Activated T-helper 9 cell treated with anti-CD3 and anti-CD28 coated beads, Interleukin-2, amount 50 U/mL, for 16 hours (primary cell): ENCODE measurements at places on chromosomes 2 and 18.

DNA sequence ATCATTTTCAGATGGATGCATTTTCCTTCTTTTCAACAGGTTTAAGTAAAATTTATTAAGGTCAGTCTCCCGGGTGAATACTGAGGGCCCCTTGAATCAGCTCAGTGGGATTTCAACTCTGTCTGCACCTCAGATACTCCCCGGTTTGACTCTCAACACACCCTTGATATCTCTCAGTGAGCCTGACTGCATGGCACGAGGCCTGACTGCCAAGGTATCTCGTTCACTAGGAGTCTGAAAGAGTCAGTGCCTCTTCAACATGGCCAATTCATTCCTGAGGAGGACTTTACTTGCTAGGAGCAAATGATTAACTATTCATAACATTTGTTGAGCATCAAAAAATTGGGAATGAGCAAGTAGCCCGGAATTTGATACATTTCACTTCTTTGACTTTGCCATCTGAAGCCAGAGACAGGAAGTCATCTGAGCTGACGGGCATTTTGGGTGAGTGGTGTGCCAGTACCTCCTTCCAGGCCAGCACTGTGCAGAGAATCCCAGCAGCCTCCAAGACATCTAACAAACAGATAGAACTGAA lies 81.0 kb downstream of the VAPA start:
- no peak for DNase-seq

DNA sequence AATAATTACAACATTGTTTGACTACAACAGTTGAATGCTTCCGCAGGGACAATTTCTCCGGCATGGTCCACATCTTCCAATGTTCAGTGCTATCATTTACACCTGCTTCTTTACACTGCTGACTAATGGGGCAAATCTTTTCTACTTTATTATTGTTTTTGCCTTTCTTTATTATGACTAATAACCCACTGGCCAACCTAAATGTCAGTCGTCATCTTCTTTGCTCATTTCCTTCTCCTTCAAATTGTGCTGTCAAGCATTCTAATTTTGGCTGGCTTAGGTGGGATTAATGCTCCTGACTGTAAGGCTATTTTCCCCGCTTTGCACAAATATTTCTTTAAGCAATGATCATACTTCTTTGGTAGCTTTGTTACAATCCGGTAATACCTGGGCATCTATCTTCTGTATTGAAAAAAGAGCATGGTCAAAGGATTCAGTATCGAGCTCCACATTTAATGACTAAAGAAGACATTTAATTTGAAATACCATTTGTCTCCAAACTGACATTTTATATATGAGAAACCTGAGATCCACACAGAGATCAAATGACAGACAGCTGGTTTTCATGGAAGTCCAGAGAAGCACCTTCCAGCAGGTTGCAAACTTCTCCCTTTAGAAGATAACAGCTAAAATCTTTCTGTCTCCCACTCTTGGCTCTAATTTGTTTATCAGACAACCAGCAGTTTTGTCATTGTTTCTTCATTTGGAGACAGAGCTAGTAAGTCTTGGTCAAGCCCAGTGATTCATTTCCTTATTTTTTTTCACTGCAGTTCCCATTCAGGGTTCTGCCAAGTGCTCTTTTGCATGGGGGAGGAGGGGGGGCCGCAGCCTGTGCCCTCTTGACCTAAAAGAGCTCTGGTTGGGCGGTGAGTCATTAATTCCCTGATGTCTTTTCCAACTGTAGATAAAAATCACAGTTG lies 132.9 kb downstream of the SOCS6 start:
- no peak for DNase-seq

- DNase-seq: no peak
These were observed 256.3 kb upstream of the MYT1L start for GRCh38 chr2:2587354-2587753.

- DNase-seq: no peak
These were observed 336.3 kb downstream of the NYAP2 start for GRCh38 chr2:225735844-225736243.

GRCh38 chr2:39567507-39567906 lies 98.2 kb upstream of the TMEM178A start:
- no peak for DNase-seq

DNA sequence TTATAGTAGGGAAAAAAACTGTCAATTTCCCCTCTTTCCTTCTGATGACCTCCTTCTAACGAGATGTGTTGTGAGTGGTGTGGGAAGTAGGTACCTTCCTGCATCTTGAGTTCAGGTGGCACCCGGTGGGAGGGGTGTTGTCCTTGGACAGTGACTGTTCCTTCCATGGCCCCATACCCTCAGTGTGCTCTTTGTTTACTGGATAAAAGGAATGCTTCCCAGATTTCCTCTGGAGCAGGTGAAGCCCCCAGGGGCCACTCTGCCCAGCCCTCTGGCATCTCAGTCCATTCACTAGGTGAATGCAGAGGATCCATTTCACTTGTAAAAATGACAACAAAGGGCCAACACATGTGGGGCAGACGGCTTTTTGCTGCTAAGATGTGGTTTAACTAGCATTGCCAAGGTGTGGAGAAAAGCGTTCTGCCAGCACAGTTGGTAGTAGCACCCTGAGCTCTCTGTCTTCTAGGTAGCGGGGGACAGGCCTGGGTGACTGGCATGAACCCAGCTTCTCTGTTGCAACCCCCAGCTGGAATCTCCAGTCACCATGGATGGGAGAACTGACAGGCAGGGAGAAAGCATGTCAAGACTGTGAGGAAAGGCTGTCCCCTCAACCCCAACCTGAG lies 6.9 kb downstream of the GDF7 start:
- DNase-seq: no peak

DNA sequence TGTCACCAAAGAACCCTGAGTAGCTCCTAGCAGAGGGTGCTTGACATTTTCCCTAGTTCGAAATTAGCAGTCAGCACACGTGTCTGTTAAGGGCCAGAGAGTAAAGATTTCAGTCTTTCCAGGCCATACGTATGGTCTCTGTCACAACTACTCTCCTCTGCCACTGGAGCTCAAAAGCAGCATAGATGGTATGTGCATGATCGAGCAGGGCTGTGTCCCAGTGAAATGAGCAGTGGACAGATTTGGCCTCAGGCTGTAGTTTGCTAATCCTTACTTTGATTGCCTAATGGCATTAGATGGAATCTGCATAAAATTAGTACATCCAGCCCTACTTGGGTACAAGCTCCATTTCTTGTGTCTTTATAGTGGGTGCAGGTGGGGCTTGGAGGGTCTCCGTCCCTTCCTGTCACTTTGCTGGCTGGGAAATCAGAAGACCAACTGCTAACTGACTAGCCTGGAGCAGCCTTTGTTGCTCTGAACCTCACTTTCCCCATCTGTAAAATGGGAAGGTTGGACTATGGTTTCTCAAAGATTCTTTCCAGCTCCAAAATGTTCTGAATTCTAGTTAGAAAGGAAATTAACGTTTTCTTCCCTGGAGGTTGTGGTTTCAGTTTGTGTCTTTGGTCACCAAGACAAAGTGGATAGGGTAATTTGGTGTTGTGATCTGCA lies 108.5 kb downstream of the GLI2 start:
- no peak for DNase-seq

GRCh38 chr2:214592011-214592410 lies 181.2 kb downstream of the VWC2L start:
- DNase-seq: no peak

DNA sequence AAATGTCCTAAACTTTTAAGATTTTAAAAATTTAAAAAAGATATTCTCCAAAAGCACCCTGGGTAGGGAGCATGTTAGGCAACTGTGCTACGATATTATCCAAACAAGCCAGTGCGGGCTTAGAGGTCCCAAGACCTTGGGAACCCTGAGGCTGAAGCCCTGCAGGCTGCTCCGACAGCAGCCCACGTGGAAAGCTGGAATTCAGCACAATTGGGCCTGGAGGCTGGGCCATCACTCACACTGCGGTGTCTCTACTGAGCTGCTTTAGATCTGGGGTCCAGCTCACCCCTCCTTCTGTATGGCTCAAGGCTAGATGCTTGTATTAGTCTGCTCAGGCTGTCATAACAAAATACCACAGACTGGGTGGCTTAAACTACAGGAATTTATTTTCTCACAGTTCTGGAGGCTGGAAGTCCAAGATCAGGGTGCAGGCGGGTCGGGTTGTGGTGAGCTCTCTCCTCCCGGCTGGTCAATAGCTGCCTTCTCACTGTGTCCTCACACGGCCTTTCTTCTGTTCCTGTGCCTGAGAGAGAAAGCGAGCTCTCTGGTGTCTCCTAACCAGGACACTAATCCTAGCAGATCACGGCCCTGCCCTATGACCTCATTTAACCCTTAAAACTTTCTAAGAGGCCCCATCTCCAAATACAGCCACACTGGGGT lies 42.5 kb downstream of the DPYSL5 start:
- no peak for DNase-seq

DNA sequence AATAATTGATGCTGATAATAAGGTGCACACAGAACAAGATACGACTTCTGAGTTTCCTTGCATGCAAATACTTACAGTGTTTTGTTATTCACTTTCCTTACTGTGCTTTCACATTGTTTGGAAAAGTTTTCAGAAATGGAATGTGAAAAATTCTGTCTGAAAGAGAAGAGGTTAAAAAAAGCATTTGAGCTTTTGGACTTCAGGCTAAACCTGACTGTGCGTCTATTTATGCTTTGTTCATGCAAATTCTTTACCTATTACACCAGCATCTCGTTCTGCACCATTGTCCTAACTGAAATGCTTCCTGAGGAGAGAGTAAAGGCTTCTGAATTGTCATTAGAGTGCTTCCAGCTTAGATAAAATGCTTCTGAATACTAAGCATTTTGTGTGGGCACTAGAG lies 61.4 kb downstream of the LHCGR start:
- DNase-seq: no peak

DNA sequence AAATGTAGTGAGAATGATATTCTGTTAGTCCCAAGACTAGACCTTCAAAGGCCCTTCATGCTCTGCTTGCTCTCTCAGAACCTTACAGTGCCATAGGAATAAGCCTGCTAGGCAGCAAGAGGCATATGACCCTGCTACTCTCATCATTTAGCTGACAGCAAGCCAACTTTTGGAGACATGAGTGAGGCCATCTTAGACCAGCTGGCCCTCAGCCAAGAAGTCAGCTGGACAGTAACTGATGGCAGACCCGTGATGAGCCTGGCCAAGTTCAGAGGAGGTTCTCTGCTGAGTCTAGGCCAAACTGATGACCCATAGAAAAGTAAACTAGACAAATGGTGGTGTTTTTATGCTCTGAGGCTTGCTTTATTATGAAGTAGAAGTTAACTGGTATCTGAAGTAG lies 82.6 kb downstream of the C18orf54 start:
- DNase-seq: no peak

GRCh38 chr2:144078106-144078505 lies 441.8 kb downstream of the ZEB2 start:
- DNase-seq: no peak

- no peak for DNase-seq
These were observed 187.1 kb downstream of the ZBTB7C start for GRCh38 chr18:48222118-48222517.

DNA sequence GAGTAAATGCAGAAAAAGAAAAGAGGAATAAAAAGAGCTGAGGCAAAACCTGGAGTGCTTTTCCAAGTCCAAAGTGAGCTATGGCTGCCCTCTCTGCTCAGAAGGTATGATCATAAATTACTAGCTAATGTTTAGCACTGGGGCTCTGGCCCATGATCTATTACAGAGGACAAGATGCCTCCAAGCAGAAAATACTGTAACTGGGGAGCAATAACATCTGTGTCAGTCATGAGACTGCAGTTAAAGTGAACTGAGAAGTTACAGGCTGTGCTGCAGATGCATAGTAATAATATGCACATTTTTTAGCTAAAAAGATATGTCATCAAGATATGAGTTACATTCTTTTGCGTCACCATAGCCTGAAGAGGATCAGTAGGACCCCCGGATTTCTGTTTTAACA lies 209.4 kb upstream of the RBBP8 start:
- DNase-seq: no peak

- DNase-seq: no peak
These were observed 199.3 kb upstream of the HDAC4 start for GRCh38 chr2:239600001-239600593.
